Type B pancreatic cell (in vitro differentiated cells): ENCODE measurements at places on chromosomes 5 and 9. TPM values are rescaled to one million over a fixed set of nuclear protein-coding genes. Genes with fewer than 3 reads are reported as not detected.

GRCh38 chr5:153347611-153348010 is 142.9 kb upstream of the GRIA1 start:
- no peak for DNase-seq

- no peak for DNase-seq
Measured at GRCh38 chr5:32506799-32507198, 62.3 kb upstream of the ZFR start.

GRCh38 chr5:174284873-174285272 is 239.4 kb downstream of the NSG2 start:
- no peak for DNase-seq

- DNase-seq, result no peak
Measured at GRCh38 chr9:71985297-71985911, 74.0 kb downstream of the C9orf85 start.

BTNL3 gene
- 0.82 and 2.7 TPM in 2 replicates for total RNA-seq

FST gene
- total RNA-seq, result 2.5 and 7.6 TPM in 2 replicates

GRCh38 chr9:82593501-82593900 is 469.4 kb downstream of the RASEF start:
- DNase-seq, result no peak

DNA sequence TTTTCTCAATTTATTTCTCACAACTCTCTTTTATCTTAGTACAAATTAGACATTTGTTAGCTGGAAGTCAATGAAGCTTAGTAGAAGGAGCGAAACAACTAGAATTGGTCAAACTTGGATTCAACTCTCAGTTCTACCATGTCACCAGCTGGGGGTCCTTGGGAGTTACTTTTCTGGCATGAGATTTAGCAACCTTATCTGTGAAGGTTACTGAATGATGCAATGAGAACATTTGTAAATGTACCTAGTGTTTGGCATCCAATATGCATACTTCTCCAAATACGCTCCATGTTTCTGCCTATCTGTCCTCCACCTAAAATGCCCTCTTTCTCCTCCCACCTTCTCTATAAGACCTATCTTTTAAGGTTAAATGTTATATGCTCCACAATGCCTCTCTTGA is 6.3 kb downstream of the HNRNPA0 start:
- no peak for DNase-seq
